ENCODE measurements at places on chromosomes 3 and 15.

DNA sequence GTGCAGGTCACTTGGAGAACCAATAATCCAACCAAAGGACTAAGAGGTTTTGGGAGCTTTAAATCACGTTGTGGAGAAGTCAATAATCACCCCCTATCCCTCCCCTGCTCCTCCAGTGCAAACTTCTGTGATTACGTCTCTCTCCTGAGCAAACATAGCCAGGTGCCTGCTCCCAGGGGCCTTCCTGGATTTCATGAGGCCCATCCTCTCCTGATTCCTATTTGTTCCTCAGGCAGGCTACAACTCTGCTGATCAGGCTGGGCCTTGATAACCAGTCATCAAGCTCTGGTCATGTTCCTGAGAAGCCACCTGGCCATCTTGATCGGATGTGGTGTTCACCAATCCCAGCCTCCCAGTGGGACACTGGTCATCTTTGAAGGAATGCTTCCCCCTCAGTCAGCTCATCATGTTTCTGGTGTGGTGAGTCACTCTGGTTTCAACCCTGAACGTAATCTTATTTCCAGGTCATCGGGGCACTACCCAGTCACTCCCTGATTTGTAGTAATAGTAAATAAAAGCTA is 2.9 kb upstream of the ZNF710 start:
- no peak for DNase-seq

GRCh38 chr15:52071570-52071969 is 41.0 kb downstream of the BCL2L10 start:
- no peak for DNase-seq

DNA sequence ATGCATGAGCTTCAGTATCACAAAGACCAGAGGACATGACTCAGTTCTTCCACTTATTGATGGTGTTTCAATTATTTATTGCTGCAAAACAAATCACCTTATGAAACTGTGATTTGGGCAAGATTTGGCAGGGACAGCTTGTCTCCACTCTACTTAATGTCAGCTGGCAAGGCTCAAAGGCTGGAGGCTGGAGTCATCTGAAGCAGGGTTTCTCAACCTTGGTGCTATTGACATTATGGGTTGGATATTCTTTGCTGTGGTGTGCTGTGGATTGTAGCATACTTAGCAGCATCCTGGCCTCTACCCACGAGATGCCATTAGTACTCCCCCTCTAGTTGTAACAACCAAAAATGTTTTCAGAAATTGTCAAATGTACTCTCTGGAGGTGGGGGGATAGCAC is 138.8 kb upstream of the PEX5L start:
- no peak for DNase-seq

- no peak for DNase-seq
These were observed 142.8 kb downstream of the TCF12 start for GRCh38 chr15:57061281-57061680.

- no peak for DNase-seq
These were observed 39.3 kb downstream of the FBLN2 start for GRCh38 chr3:13588221-13588701.

DNA sequence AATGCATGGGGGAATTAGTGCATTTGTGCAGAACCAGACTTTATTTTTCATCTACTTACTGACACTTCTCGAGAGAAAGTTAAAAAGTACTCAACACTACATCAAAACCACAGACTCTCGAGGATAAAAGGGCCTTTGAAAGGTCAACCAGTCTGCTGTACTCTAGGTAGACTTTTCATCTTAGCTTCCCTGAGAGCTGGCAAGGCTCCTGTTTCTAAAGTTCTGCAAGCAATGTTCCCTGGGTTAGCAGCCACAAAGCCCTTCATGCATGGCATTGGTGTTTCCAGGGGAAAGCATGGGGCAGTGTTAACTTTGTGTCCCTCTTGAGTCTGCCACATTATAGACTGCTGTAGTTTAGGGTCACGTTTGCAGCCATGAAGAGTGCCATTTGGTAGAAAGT is 106.4 kb upstream of the PFN2 start:
- no peak for DNase-seq

GRCh38 chr3:141249041-141249440 is 17.4 kb downstream of the PXYLP1 start:
- DNase-seq = no peak

All from stimulated activated CD4-positive, alpha-beta T cell treated with anti-CD3 and anti-CD28 coated beads, Interleukin-15, amount 100 ng/mL, for 1 hour (primary cell).